ENCODE measurements at places on chromosomes 11 and 22. TPM values are rescaled to one million over a fixed set of nuclear protein-coding genes. Genes with fewer than 3 reads are reported as not detected.

GRCh38 chr22:32605576-32605975 is 131.0 kb downstream of the FBXO7 start:
- no peak for DNase-seq

DNA sequence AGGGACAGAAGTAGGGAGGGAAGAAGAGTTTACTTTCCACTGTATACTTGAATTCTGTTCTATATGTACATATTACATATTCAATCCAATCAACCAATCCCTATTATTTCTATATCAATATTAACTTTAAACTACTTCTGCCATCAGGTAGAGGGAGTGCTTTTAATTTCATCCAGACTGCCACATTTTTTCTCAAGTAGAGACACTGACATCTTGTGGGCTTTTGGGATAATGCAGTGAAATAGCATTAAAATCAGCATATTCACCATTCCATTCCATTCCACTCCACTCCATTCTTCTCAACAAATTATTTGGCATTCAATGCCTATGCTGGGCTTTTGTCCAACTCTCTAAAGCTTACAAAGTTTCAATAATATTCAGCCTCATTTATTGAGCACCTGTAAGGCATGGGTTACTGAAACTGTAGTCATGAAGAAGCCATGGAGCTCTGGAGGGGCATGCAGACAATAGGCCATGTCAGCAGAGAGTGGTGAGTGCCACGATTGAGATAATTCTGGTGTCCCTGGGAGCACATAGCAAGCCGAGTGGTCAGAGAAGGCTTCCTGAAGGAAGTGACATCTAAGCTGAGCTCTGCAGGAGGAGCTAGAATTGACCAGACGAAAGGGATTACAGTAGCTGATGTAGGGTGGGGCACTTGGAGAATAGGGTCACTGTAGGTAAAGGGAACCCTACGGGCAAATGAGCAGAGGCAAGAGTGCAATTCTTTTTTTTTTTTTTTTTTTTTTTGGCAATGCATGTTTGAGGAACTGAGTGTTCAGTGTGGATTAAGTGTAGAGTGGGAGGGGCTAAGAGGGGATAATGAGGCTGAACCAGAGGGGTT is 12.8 kb upstream of the CLPB start:
- DNase-seq: no peak

DNA sequence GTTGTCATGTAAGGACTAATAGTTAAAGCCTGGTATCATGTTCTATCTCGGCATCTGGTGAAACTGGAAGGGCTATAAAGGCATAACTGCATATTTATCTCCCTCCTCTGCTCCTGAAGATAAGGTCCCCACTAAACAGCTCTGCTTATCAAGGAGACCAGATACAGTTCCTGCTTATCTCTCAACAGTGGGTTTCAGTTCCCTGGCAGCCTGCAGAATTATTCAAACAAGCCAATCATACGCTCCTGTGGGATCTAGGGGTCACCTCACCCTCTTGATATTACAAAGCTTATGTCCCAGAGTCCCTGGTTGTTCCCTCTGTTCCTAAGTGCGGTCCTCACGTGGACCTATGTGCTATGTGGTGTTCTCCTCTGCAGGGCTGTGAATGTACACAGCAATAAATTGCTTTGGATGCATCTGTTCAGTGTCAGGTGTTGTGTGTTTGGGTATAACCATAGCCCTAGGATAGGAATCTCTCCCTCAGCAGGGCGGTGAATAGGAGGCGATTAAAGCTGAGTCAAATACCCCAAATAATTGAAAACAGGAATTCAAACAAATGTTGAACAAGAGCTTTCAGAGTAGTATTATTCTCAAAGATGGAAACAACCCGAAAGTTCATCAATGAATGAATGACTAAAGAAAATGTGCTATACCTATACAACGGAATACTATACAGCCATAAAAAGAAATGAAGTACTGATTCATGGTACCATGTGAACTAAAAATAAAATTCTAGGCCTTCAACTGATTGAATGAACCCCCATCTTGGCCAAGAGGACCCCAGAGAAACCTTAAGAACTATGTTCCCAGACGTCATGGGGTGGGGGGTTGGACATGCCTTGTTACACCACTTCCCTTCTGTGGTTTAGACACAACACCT is 3.1 kb upstream of the OOSP4A start:
- no peak for DNase-seq

DNA sequence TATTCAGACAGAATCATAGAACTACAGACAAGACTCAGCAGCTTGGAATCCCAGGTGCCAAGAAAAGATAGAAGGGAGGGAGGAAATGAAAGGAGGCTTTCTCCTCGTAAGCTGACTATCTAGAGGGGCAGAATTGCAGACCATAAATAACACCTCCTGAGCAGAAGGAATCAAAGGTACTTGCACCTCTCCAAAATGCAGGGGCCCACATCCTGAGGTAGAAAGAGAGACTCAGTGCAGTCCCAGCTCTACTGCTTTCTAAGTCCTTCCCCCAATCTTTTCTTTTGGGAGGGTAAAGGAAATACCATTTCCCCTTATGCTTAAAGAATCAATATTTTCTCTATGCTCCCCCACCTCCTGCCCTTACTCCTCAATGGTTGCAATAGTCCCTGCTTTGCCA is 55.2 kb downstream of the SYTL2 start:
- no peak for DNase-seq

HPS4 gene
- 68.0 TPM for total RNA-seq

Data from lower leg skin (tissue), 4 donors.